Cardiac septum (tissue), 1 donor: ENCODE measurements at places on chromosomes 16 and 17. TPM values are rescaled to one million over a fixed set of nuclear protein-coding genes. Genes with fewer than 3 reads are reported as not detected.

- DNase-seq, result no peak
Observed at GRCh38 chr17:41678411-41678906, 10.2 kb upstream of the EIF1 start.

DNA sequence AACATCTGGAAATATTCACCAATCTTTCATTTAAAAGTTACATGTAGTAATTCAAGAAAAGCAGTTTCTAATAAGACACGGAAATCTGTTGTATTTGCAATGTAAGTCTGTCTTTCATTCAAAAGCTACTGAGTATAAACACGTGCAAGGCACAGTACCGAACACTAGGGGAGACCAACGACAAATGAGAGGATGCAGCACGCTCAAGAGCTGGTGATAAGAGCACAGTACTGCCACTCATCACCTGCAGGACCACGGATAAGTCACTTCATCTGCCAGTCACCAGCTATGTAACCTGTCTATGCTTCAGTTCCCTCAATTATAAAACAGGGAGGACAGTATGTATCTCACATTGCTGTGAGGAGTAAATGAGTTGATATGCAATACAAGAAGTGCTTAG is 67.1 kb downstream of the CLEC18A start:
- DNase-seq, result no peak

- no peak for DNase-seq
Observed at GRCh38 chr16:78628461-78629045, 529.1 kb downstream of the WWOX start.

GRCh38 chr16:56999409-57000270 is 10.3 kb downstream of the NLRC5 start:
- peak; percentile 55 for DNase-seq

- no peak for DNase-seq
Observed at GRCh38 chr17:2064980-2065785, 10.3 kb downstream of the HIC1 start.

GRCh38 chr17:45641541-45641940 is 142.6 kb upstream of the CRHR1 start:
- DNase-seq, result peak; percentile 14

SMIM22 gene
- total RNA-seq, result not detected
